ENCODE measurements at places on chromosomes 6 and 20. TPM values are rescaled to one million over a fixed set of nuclear protein-coding genes. Genes with fewer than 3 reads are reported as not detected.

DNA sequence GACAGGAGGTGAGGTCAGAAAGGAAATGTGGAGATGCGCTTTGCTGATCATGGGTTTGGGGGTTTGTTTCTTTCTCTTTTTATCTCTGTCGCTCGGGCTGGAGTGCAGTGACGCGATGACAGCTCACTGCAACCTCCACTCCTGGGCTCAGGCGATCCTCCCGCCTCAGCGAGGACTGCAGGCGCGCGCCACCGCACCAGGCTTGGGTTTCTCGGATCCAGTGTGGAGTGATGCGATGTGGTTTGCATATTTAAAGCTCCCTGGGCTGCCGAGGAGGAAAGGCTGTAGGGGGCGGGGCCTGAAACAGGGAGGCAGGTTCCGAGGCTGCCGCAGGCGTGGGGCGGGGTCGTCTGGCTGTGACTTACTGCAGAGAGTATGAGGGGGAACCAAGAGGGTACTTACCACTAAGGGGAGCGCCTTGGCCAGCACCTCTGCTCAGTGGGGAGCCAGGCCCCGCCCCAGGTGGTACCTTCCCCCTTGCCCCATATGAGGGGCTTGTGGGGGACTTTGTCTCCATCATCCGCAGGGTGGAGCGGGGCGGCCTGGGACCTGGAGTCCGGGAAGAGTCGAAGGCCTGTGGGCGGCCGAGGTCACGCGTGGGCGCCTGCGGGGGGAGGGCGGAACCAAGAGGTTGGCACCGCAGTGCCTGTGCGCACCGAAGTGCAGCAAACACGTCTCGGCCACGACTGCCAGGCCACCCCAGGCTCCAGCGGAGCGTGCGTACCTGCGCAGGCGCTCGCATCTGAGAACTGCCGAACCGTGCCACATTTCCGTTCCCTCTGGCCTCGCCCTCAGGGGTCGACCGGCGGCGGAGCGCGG lies 12.7 kb upstream of the BAK1 start:
- H3K36me3 ChIP-seq: no peaks in the 10 kb centered on the region
- no peak for DNase-seq
- peaks cover 7% of the 10 kb centered on the region for H3K27me3 ChIP-seq
- H3K27ac ChIP-seq: no peak overlapping the region

The TNFRSF21 gene
- 22.9 TPM for polyA plus RNA-seq

The STXBP5 gene
- polyA plus RNA-seq: 4.1 TPM

GRCh38 chr6:134706153-134706552 lies 243.7 kb downstream of the ALDH8A1 start:
- H3K4me1 ChIP-seq: peaks cover 7% of the 10 kb centered on the region
- H3K27ac ChIP-seq: no peak overlapping the region
- DNase-seq: no peak

DNA sequence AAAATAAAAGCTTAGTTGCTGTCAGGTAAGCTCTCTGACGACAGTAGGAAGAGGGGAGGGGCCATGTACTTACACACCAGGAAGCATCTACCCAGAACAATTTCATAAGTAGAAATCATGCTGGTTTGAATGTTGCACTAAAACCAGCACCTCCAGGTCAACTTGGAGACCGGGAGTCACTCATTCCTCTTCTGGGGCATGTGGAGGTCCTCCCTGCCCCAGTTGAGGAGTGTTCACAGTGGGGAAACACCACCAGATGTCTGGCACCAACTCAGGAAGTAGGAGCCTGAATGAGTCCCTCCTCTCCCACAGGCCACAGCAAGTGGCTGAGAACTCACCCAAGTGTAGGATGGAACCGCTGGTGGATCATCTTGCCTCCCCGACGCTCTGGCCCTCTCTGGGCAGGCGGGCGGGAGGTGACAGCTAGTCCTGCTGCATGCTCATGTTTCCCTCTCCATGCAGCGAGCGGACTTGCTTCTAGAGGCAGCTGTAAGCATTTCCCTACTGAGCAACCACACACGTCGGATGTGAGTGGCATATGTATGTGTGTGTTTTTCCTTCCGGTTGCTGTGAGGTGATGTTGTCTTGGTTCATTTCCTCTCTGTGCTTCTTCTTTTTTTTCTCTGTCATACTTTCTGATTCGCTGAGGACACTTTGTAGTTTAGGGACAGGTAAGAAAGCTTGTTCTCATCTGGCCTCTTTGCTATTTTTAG lies 149.5 kb upstream of the NEDD9 start:
- DNase-seq: no peak
- H3K4me3 ChIP-seq: no peak overlapping the region
- H3K4me1 ChIP-seq: no peaks in the 10 kb centered on the region
- no peak overlapping the region for H3K27ac ChIP-seq

DNA sequence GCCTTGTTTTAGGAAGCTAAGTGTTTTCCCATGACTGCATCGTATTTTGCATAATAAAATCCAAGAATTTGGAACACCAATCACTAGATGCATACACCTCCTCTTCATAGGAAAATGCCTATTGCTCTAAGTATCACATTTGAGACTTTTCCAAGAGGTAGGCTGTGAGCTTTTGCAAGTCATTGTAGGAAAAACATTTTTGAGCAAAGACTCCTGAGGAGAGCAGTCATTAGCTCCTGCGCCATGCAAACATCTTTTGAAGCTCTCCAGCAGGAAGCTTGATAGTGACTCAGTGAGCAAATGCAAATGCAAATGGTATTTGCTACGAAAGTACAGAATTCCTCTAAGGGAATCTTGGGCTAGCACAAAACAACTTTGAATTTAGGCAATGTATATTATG lies 750.4 kb downstream of the QKI start:
- no peak overlapping the region for H3K27ac ChIP-seq
- no peak overlapping the region for H3K4me3 ChIP-seq
- no peaks in the 10 kb centered on the region for H3K36me3 ChIP-seq
- H3K4me1 ChIP-seq: no peaks in the 10 kb centered on the region

DNA sequence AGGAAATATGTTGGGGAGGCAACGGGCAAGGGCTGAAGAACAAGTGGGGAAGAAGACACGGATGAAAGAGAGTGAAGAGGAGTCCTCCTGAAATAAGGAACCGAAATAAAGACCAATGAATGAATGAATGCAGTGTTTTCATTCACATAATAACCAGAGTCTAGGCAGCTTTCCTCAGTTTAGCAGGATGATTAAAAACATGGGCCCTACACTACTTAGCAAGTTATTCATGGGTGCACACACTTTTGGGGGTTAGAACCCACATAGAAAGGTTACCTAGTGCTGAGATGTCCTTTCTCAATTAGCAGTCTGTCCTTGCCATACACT lies 5.9 kb upstream of the FUCA2 start:
- no peak overlapping the region for H3K4me3 ChIP-seq
- no peak overlapping the region for H3K27ac ChIP-seq
- H3K36me3 ChIP-seq: no peaks in the 10 kb centered on the region
- no peak for DNase-seq
- peaks cover 6% of the 10 kb centered on the region for H3K4me1 ChIP-seq

DNA sequence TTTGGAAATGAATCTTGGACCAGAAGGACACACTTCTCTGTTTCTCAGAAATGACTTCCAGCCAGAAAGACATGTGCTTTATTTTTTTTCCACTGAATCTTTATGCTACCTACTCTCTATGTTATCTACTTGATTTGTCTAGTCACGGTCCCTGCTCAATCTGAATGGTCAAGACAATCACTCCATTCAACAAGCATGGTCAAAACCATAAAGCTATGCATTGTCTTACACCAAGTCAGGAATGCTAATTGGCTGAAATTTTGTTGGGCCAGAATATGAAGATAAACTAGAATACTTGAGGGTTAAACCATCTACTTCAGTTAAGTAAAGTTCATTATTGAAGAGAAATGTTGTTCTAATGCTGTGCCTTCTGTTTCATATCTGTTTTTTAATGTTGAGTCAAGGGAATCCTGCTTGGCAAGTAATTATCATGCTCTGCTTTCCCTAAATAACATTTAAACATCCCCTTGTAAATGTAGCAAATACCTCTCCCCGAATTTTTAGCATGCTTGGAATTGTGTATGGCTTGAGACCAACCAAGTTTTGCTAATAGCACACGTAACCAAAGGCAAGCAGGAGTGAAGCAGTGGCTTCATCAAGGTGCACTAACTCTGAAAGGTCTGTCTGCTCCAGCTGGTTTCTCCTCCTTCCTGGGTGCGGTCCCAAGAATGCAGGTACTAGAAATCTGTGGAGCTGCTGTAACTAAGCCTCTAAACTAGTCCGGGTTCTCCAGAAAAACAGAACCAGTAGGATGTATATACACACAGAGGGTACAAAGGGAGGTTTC lies 190.3 kb upstream of the CDYL start:
- no peak overlapping the region for H3K4me3 ChIP-seq
- H3K27me3 ChIP-seq: no peaks in the 10 kb centered on the region
- H3K36me3 ChIP-seq: no peaks in the 10 kb centered on the region
- H3K27ac ChIP-seq: no peak overlapping the region
- H3K4me1 ChIP-seq: no peaks in the 10 kb centered on the region

The LY86 gene
- not detected for polyA plus RNA-seq

DNA sequence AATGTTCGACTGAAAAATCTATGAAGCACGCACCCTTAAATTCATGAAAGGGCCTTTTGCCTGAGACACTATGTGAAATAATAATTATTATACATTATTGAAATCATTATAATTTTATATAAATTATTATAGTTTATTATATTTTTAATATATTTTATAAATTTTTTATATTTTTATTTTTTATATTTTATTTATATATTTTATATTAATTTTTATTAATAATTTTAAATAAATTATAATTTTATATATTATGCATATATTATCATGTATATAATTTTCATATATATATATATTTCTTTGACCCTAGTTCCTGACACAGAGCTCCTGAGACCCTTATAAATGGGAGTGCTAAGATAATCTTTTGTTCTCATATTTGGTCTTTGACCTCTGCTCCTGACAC lies 13.5 kb downstream of the NCR2 start:
- no peak overlapping the region for H3K4me3 ChIP-seq
- no peaks in the 10 kb centered on the region for H3K36me3 ChIP-seq
- peaks cover 25% of the 10 kb centered on the region for H3K27me3 ChIP-seq
- no peak for DNase-seq
- no peaks in the 10 kb centered on the region for H3K4me1 ChIP-seq
- H3K27ac ChIP-seq: no peak overlapping the region

- DNase-seq: peak; percentile 86
- H3K36me3 ChIP-seq: no peaks in the 10 kb centered on the region
- peak overlapping the region; percentile 8 for H3K27ac ChIP-seq
- H3K27me3 ChIP-seq: no peaks in the 10 kb centered on the region
- H3K4me3 ChIP-seq: no peak overlapping the region
These were observed 184.7 kb downstream of the CDH4 start for GRCh38 chr20:61436667-61437279.

DNA sequence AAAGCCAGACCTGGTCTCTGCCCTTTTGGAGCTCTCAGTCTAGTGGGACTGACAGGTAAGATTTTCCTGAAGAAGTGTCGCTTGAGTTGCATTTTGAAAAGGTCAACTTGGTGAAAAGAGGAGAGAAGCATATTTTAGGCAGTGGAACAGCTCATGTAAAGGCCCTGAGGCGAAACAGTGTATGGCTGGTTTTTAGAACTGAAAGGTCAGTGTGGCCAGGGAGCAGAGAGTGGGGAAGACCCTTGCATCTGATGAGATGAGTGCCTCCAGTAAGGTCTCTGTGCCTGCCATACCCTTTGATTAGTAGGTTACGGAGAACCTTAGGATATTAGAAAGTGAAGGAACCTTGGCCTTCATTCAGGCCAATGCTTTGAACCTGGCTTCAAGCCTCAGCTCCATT lies 55.9 kb upstream of the SAYSD1 start:
- no peaks in the 10 kb centered on the region for H3K4me1 ChIP-seq
- no peak overlapping the region for H3K4me3 ChIP-seq
- no peaks in the 10 kb centered on the region for H3K36me3 ChIP-seq
- DNase-seq: no peak
- no peak overlapping the region for H3K27ac ChIP-seq

The SUMO4 gene
- polyA plus RNA-seq: 1.4 TPM

The MEP1A gene
- polyA plus RNA-seq: not detected

DNA sequence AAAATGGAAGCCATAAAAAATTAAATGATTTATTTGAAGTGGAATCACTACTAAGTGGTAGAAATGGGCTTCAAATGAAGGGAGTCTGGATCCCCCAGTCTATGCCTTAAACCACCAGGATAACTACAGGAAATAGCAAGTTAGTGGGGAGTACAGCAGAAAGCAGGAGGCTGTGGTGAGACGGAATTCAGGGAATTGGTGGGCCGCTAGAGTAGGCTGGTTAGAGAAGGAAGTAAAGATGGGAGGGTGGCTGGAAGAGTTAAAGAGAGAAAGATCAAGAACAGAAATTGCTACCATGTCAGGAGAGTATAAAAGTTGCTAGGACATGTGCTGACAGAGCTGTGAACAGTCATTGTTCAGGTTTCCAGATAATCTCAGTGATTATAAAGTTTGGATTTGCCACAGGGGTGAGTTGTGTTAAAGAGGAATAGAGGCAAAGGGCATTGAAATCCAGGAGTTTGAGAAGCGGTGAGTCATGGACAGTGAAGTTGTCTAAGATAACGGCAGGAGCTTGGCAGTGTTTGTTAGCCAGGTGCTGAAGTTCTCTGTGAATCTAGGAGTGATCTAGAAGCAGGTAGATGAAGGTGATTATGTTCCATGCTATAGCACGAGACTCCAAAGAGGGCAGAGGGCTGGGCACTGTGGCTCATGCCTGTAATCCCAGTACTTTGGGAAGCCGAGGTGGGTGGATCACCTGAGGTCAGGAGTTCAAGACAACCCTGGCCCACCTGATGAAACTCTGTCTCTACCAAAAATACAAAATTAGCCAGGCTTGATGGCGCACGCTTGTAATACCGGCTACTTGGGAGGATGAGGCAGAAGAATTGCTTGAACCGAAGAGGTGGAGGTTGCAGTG lies 13.7 kb upstream of the HINT3 start:
- no peak overlapping the region for H3K4me3 ChIP-seq
- DNase-seq: no peak
- no peak overlapping the region for H3K27ac ChIP-seq
- H3K4me1 ChIP-seq: peaks cover 21% of the 10 kb centered on the region
- no peaks in the 10 kb centered on the region for H3K27me3 ChIP-seq
- H3K36me3 ChIP-seq: no peaks in the 10 kb centered on the region

DNA sequence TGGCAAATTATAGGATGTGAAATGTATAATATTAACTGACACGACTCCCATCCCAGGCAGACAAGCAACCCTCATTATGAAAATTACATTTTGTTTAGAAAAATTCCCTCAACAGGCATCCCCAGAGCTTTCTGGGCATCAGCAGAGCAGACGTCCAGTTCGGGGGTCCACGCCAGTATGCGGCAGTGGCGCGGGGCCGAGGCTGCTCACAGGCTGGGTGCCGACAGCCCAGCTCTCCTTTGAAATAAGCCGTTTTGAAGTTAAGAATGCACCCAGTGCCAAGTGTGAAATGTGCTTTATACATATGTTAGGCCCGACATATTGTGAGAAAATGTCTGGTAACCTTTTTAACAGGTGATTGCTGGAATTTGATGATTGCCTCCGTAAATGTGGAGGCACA lies 50.4 kb downstream of the RPP40 start:
- no peak overlapping the region for H3K27ac ChIP-seq
- no peak overlapping the region for H3K4me3 ChIP-seq
- no peak for DNase-seq
- no peaks in the 10 kb centered on the region for H3K4me1 ChIP-seq
- H3K36me3 ChIP-seq: peaks cover 16% of the 10 kb centered on the region
